ENCODE measurements at places on chromosomes 1 and 21.

DNA sequence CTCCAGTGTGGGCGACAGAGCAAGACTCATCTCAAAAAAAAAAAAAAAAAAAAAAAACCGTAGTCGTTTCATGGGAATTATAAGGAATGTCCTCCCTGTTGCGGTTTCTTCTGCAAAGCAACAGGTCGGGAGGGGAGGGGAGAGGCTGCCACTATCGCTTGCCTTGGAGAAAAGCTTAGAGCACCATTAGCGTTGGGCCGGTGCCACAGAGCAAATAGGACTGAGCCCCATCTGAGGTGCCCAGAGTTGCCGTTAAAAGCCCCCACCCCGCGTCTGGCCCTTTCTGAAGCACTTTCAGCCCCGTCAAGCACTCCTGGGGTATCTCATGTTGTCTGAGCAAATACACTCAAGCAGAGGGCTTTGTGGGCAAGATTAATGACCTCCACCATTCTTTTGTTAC, 2.2 kb downstream of the RIPPLY3 start:
- DNase-seq: no peak

DNA sequence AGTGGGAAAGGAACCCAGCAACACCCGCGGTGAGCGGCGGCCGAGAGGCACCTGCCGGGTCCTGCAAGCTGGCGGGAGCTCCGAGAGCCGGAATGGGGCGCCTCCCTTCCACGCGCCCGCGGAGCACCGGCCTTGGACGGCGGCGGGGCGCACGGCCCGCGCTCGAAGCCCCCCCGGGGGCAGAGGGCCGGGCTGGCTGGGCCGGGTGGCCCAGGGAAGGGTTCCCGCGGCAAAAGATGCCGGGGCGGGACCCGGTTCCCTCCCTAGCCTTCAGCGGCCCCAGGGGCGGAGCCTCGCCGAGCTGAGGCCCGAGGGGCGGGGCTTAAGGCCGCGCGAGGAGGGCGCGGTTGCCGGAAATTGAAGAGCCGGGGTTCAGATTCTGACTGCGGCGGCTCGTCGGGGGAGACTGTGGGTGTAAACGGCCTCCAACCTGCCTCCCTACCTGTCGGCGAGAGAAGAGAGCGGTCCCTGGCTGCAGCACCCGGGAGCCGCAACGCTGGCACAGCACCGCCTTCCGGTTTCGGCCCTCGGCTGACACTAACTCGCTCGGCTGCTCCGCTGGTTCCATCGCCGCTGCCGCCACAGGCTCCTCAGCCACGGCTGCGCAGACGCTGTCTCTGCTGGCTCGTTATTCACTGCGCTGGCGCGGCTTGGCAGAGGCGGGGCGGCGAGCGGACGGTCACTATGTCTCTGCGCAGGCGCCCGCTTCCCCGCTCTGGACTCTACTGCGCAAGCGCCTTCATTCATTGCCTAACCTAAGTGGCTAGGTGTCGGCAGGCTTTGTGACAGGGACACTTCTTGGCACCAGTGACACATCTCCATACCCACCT, at the start of gene RABIF:
Gene RABIF (minus strand): TSS at position 619 of the 830 bp plus-strand sequence. CDS start 51 bp downstream, at position 568.
- DNase-seq: peak; percentile 80

GRCh38 chr1:240667351-240667750, 55.4 kb upstream of the GREM2 start:
- no peak for DNase-seq

DNA sequence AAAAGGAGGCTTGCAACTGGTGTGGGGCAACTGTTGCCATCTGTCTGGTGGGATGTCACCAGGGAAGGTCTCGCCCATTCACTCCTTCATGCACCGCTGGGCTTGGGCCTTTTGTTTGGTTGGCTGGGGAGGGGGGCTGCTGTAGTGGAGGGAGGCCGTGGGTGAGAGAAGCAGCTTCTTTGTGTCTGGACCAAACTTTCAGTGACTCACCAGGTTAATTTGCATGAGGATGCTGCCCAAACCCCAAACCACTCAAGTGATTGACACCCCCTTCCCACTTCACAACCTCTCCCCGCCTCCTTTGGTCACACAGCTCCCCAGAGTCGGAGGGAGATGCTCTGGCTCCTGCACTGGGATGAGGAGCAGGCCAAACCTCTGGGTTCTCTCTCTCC, 19.7 kb downstream of the BTG2 start:
- DNase-seq: no peak

GRCh38 chr1:186798960-186799688, 29.6 kb upstream of the PLA2G4A start:
- DNase-seq: no peak

GRCh38 chr1:70818401-70818800, 229.2 kb downstream of the PTGER3 start:
- no peak for DNase-seq

DNA sequence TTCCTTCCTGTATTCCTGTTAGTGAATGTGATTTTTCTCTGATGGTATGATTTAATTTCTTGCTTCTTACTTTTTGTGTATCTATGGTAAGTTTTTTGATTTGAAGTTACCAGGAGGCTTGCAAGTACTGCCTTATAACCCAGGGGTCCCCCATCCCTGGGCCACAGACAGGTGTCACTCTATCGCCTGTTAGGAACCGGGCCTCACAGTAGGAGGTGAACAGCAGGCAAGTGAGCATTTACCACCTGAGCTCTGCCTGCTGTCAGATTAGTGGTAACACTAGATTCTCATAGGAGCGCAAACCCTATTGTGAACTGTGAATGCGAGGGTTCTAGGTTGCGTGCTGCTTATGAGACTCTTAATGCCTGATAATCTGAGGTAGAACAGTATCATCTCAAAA, 143.3 kb downstream of the RPS6KC1 start:
- no peak for DNase-seq

GRCh38 chr1:31870086-31870736, 54.4 kb upstream of the SPOCD1 start:
- DNase-seq: no peak

DNA sequence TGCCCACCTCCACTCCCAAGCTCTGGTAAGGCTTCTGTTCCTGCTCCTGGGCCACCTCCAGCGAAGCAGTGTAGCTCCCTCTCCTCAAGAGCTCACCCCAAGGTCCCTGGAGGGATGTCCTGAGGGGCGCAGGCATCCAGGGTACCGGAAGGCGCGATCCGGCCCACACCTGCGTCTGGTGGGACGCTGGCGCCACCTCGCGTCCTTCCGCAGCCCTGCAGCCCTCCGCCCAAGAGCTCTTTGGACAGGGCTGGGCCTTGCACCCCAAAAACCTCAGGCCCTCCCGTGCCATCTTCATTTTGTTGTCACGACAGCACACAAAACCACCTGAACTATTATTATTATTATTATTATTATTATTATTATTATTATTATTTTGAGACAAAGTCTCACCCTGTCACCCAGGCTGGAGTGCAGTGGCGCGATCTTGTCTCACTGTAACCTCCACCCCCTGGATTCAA, 49.2 kb upstream of the PAX7 start:
- no peak for DNase-seq

GRCh38 chr1:116131866-116132605, 20.8 kb downstream of the MAB21L3 start:
- DNase-seq: no peak

Data from AG09319 (cell line).